ENCODE measurements at places on chromosomes 5 and 9.

GRCh38 chr5:50827516-50828247 is 161.2 kb downstream of the PARP8 start:
- DNase-seq: no peak

GRCh38 chr5:72177538-72177937 is 70.3 kb downstream of the MAP1B start:
- no peak for DNase-seq

GRCh38 chr9:108724652-108725051 is 131.1 kb downstream of the ACTL7B start:
- no peak for DNase-seq

GRCh38 chr5:41921874-41922273 is 3.2 kb upstream of the FBXO4 start:
- DNase-seq: no peak

GRCh38 chr5:96615223-96615622 is 47.0 kb upstream of the CAST start:
- no peak for DNase-seq

- DNase-seq: no peak
Measured at GRCh38 chr9:96350866-96351265, 32.6 kb downstream of the SLC35D2 start.

DNA sequence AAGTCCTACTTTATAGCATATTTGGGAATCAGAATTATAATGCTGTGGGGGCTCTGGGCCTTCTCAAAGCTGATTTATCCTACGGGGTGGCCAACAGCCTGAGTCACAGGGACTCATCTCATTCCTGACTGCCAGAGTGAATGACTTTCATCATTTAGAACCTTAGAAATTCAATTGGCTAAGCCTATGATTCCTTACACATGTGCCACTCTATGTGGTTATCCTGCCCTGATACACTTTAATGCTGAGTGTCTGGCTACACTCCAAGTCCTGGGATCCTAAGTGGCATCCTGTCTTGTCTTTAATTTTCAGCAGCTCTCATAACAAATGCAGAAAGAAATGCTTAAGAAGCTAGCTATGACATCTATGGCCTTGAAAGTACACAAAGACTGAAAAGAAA is 75.2 kb upstream of the FREM1 start:
- no peak for DNase-seq

DNA sequence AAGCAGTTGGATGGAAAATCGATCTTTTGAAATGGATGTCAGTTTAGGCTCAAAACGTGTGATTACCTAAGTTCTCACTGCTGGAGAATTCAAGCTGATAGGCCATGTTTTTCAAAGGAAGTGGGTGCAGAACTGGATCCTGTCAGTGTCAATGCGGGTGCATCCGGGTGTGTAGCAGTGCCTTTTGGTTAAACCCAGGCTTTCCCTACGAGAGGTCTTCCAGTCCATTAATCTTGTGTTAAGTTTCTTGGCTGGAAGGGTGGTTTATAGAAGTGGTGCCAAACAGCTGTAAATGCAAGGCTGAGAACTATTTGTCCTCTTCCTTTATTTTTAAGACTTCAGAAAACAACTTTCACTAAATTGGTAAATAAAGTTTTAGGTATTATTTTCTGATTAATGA is 71.9 kb downstream of the DAPK1 start:
- no peak for DNase-seq

- DNase-seq: no peak
Measured at GRCh38 chr5:9698125-9698826, 68.1 kb upstream of the TAS2R1 start.

DNA sequence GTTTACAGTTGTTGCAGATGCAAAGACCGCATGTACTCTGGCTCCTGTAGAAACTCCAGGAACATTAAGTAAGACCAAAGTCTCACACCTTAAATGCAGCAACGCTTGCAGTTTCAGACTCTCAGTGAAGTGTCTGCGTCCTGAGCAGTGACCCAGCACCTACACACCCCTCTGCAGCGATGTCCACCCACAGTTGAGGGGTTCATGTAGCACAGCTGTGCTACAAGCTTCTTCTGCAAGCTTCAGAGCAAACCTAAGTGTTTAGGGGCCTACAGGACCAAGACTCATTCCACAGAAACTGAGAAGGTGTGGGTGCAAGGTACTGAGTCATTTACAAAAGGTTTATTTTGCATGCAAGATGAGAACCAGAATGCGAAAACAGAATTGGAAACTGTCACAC is 191.0 kb downstream of the IRX2 start:
- no peak for DNase-seq

DNA sequence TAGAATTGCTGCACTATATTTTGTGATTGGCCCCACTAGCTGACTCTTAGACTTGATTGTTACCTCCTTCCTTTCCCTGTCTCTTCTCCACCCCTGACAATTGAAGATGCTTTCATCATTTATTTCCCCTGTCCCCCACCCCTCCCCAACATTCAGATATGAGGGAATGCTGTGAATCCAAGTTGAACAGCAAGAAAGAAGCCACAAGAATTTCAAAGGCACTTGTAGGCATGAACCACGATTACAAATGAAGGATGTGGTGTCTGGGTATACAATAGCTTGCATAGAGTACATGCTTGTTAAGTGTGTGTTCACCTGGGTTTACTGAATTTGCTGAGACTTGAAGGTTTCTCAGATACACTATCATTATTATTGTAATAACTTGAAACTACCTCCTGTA is 78.3 kb upstream of the TRIO start:
- DNase-seq: no peak

DNA sequence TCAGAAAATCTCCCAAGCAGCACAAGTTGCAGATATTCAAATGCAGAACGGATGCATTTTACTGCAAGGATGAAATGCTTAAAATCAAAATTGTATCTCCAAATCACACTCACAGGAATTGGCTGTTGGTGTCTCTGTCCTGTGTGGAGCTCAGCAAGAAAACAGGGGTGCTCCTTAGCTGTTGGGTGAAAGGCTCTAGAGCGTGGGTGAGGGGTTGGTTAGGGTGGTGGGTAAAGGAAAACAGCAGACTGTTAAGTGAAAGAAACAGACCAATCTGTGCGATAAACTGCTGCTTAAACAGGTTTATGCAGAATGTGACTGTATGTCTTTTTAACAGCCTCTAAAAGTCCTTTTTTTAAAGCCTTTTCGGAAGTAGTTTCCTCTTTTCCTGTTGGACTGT is 19.8 kb downstream of the CDH6 start:
- DNase-seq: no peak

- DNase-seq: no peak
Measured at GRCh38 chr5:40321514-40321913, 358.2 kb upstream of the PTGER4 start.

DNA sequence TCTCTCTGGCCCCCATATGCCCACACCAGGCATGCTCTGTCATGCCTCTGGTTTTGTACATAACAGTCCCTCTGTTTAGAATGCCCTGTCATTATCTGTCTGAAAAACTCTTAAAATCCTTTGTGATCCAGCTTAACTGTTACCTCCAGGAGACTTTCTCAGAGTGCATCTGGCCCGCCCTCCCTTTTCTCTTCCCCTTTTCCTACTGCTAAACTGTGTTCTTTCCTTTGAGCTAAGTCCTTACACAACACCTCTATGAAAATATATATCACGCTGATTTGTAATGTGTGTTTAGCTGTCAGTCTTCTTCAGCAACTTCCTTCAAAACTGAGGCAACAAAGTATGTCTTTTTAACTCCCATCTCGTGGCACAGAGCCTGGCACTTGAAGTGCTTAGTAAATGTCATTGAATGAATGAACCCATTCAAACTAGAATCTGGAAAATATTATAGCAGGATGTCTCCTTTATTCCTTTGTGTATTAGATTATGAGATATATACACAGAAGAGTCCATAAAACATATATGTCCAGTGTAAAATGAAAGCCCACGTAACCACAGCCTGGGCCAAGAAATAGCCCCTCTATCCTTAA is 166.2 kb upstream of the KLF9 start:
- DNase-seq: no peak

- peak; percentile 31 for DNase-seq
Measured at GRCh38 chr9:23850242-23850689, 24.2 kb upstream of the ELAVL2 start.

- DNase-seq: no peak
Measured at GRCh38 chr5:55338810-55339243, 31.0 kb downstream of the MTREX start.

- DNase-seq: no peak
Measured at GRCh38 chr9:125894566-125894965, 147.4 kb downstream of the PBX3 start.

DNA sequence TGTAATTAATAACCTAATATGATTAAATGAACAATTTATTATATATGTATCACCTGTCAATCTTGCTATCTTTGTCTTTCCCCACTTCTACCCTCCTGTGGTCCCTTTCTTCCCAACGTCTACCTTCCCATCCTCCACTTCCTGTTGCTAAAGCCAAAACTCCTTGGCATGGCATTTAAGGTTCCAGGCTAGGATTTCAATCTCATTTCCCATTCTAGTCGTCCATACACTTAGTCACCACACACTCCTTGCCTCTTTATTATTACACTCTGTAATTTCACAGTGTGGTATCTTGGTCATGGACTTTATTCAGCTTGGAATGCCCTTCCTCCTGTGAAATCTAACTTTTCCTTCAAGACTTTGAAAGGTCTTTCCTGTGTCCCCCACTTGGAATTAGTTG is 115.3 kb downstream of the SEMA6A start:
- no peak for DNase-seq

DNA sequence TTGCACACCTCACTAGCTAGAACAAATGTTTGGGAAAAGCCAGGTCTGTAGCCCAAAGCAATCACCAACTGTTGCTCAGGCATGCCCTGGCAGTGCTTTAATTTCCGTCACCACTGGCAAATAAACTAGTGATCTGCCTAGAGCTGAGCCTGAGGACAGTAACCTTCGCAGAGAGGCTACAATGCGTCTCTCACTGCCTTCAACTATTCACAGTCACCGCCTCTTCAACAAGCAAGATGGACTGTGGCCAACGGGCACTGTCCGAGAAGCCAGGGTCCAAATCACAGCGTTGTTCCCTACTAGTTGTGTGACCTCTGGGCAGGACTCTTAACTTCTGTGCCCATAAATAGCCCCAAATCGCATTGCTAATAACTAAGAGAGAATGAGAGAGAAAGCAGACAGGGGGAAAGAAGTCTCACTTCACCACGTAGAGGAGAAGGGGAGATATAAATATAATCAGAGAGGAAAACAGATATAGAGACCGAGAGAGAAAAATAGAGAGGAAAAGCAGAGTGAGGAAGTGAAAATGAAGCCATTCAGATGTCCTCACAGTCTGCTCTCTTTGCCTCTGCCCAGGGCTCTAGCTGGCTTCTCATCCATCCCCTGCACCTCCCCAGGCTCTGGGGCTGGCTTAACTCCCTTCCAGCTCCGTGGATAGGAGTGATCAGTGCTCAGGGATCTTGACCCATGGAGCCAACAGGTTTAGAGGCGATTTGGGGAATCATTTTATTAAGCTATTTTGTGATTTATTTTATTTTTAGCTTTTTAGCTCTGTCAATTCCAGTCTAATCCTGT is 157.9 kb downstream of the ZDHHC21 start:
- DNase-seq: no peak

DNA sequence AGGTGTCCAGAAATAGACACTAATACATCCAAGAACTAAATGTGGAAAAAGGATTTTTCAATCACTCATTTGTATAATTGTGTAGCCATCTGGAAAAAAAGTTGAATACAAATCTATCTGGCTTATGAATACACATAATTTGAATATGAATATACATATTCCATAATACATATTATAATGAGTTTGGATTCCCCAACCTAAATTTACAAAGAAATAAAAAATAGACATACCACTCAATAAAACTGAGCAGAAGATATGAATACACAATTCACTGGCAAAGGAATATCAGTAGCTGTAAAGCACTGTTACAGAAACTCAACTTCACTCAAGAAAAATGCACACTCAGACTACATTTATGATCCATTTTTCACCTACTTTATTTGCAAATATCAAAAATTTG is 121.9 kb upstream of the EDIL3 start:
- no peak for DNase-seq

- no peak for DNase-seq
Measured at GRCh38 chr9:125235804-125236519, 5.2 kb downstream of the HSPA5 start.

DNA sequence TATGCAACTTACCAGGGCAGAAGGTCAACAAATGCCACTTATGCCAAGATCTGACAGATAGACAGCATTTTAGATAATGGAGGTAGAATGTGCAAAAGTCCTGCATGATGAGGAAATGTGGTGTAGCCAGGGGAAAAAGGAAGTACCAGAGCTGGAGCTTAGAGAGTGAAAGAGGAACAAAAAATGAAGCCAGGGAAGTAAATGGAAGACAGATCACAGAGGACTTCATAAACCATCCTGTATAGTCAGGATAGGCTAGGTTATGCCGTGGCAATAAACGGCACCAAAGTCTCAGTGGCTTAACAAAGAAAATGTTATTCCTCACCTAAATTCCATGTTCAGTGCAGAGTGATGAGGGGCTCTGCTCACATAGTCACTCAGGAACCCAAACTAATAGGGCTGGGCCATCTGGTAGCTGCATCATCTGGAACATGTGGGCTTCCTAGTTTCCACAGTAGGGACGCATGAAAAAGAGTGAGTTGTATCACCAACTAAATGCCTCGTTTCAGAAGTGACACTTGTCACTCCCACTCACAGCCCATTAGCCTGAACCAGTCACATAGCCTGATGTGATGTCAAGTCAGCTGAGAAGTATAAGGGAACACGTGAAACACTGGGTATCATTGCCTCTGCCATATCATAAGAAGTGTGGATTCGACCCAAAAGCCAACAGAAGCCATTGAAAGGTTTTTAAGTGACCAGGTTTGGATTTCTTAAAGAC is 70.3 kb downstream of the SH3RF2 start:
- no peak for DNase-seq

DNA sequence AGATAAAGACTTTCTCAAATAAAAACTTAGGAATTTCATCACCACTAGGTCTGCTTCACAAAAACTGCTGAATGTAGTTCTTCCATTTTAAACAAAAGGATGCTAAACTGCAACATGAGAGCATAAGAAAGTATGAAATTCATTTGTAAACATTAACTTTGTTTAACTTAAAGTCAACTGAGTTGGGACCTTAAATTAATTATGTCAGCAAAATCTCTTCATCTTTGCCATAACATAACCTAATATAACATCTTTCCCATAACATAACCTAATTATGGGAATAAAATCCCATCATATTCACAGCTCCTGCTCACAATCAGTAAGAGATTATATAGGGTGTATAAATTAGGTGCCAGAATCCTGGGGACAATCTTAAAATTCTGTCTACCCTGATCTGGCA is 78.8 kb upstream of the PCSK5 start:
- no peak for DNase-seq
